ENCODE measurements at places on chromosomes 5 and 9.

GRCh38 chr5:407801-408268 is 35.1 kb upstream of the EXOC3 start:
- DNase-seq, result no peak

DNA sequence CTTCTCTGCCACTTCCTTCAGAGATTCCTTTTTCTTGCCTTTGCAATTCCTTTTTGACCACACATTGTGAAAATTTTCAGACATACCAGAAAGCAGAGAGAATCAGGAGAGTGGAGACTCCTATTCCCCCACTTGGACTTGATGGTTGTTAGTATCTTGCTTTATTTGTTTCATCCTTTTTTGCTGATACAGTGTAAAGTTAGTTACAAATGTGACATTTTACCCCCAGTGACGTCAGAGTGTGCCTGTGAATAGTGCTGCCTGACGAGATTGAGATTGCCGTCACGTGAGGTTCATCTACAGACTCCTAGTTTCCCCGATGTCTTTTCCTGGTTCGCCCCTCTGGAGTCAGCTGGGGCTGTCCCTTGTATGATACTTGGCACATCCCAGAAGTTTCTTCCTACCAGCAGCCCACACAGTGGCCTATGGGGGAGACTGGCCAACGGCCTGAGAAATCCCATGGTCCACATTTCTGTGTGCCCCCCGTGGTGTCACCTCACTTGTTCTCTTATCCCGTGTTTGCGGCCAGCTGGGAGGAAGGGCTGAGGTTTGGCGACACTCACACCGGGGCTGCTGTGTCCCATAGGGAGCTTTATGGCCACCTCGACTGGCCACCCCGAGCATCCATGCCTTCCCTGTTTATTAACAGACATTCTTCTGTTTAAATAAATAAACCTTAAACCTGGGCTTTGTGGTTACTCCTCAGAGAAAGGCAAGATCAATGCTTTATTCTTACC is 48.2 kb upstream of the CACNA1B start:
- DNase-seq, result no peak

GRCh38 chr5:73534011-73534644 is 31.3 kb downstream of the ANKRA2 start:
- no peak for DNase-seq

DNA sequence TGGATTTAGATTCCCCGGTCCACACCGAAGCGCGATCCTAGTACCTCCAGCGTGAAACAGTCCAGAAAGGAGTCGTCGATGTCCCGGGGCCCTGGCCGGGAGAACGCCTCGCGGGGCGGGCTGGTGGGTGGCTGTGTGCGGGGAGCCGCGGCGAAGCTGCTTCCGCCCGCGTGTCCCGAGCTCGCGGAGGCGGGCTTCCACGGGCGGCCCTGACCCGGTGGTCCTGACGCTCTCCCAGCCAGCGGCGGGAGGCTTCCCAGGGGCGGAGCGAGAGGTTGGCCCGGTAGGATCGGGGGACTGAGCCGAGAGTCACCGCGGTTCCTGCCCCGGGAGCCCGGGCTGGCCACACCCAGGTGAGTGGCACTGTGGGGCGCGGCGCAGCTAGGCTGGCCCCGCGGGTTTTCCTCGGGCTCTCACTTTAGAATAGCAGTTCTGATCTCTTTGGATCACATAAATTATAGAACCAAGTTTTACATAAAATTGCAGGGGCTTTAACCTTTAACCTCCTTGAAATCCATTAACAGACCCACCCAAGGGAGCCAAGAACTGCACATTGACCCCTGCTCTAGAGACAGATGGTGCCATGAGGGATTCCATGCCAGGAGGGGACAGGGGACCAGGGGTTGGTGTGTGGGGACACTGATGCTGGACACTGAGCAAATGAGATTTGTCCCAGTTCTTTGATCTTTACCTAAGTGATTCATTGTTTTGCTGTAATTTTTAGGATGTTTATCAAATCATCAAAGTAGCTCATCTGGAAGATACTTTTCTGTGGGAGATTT is 29.2 kb upstream of the IL31RA start:
- peak; percentile 4 for DNase-seq

- no peak for DNase-seq
These were observed 82.7 kb downstream of the EGFLAM start for GRCh38 chr5:38341056-38341455.

DNA sequence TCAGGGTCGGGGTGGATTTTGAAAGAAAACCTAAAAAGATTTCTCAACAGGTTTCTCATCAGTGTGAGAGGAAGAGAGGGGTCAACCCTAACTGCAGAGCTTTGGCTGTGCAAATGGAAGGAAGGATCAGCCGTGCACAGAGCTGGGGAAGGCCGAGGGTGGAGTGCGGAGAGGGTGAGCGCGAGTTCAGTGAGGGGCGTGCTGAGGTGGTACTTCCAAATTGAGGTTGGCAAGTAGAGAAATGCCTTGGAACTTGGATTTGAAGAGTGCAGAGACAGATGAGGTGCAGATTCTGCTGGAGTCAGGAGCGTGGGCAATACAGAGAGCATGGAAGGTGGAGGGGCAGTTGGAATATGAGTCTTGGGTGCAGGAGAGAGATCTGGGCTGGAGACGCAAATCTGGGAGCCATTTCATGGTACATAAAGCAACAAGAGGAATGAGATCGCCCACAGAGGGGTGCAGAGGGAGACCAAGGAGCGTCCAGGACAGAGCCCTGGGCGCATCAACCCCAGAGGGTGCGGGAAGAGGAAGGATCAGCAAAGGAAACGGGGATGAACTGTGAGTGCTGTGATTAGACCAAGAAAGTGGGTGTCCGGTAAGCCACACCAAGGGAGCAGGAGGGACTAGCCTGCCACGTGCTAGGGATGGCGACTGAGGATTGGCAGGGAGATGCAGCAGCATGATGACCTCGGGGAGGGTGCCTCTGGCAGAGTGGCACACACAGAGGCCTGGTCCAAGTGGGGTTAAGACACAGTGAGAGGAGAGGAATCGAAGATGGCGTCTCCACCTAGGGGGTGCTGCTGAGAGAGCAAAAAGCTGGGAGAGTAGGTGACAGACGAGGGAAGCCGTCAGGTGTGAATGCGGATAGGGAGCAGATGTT is 105.8 kb downstream of the ADAMTS2 start:
- no peak for DNase-seq

- DNase-seq, result no peak
These were observed 291.1 kb upstream of the TUT7 start for GRCh38 chr9:86645303-86645702.

DNA sequence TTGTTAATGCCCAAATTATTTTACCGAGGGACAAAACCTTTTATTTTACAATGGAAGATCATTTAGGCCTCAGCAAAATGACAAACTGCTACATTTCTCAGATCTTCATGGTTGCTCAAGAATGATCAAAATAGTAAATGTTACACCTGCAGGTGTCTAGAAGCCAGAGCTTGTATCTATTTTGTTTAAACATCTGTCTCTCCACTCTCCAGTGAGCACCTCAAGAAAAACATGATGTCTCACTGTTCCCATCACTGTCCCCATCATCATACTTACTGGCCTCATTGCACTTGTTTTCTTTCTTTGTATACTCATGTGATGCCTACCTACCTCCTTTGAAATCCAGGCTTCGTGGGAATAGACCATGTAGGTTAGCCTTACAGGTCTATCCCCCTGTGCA is 149.6 kb downstream of the TTLL11 start:
- DNase-seq, result no peak

DNA sequence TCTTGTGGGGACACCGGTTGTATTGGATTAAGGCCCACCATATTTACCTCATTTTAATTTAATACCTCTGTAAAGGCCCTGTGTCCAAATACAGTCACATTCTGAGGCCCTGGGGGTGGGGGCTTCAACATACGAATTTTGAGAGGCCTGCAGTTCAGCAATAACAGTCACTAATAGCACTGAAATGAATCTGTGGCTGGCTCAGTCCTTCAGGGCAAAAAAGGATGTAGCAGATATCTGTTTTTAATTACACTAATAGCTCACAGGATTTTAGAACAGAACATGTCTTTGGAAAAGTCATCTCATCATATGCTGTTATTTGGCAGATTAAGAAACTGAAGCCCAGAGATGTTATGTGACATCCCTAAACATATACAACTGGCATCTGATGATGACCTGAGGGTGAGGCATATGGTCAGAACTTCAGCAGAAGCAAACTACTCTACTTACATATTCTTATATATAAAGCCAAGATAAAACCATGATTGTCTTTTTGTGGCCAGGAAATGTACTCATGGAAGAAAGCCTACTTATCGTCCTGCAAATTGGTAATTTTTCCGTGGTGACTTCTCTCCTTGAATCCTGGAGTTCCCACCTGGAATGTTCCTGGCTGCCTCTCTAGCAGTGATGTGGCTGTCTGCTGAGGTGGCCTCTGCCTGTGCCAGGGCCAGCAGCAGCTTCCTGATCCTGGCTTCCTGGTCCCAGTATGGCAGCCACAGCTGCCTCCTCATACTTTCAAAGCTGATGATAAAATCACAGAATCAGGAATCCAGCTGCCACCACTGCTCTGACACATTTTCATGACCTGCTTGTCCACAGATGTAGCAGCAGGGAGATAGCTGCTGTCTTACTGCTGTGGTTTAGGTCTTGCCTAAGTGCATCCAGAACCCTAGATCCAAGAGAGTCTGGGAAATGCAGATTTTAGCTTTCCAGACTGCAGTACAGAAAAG is 72.1 kb upstream of the ANKRD55 start:
- DNase-seq, result no peak

DNA sequence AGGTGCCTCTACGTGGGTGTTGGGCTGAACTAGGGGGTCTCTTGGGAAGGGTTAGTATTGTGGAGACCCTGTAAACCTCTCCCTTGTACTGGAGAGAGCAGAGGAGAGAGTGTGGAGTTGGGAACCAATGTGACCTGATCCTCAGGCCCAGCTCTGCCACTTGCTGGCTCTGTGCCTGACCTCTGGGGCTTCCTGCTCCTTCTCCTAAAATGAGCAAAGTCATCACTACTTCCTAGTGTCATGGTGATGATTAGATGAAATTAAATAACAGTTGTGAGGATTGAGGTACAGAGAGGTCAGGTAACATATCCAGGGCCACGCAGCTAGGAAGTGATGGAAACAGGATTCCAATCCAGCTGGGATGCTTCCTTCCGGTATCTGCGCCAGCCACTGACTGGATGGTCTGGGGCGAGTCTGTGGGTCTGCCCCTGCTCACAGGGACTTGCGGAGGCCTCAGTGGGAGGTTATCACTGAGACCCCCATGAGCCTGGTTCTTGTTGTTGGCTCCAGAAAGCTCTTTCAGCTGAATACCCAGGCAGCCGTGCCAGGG is 9.2 kb downstream of the GALNT10 start:
- no peak for DNase-seq

- DNase-seq, result no peak
These were observed 39.8 kb downstream of the CYSTM1 start for GRCh38 chr5:140214831-140215230.

GRCh38 chr5:167771571-167771970 is 519.9 kb upstream of the WWC1 start:
- DNase-seq, result no peak

- no peak for DNase-seq
These were observed 181.4 kb downstream of the FGF18 start for GRCh38 chr5:171600741-171601265.

- no peak for DNase-seq
These were observed 7.3 kb upstream of the NR4A3 start for GRCh38 chr9:99814359-99814758.

DNA sequence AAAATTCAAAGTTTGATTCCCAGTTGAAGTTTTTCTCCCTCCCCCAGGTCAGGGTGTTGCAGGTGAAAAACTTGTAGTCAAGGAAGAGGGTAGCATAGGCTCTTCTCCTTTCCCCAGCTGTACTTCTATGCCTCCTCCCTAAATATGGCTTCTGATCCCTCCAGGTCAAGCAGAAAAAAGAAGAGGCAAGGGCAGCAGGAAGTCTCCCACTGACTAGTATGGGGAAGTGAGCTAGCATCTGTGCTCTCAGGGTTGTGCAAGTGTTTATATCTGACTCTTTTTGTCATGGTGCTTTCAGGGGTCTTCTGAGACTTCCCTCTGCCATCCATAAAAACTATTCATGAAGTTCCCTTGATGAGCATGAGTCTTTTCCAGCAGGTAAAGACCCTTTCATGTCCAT is 76.0 kb downstream of the ATPSCKMT start:
- DNase-seq, result no peak

- DNase-seq, result no peak
These were observed 14.3 kb downstream of the GPX3 start for GRCh38 chr5:151034422-151035379.

DNA sequence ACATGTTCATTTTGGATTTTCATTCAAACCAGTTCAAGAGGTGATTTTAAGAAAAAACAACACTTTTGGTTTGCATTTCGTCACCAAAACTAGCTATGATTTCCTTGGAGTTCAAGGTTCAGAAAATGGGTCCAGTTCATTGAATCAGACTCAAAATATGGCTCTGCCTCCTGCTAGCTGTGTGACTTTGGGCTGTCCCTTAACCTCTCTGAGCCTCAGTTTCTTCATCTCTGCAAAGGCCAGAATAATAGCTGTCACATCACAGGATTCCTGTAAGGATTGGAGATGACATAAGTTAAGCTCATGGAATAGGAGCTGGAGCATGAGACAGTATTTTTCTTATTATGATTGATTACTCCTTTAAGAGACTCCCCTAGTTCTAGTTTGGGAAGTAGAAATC is 147.8 kb upstream of the SMIM23 start:
- no peak for DNase-seq

GRCh38 chr9:16727452-16728136 is 142.9 kb downstream of the BNC2 start:
- DNase-seq, result no peak

GRCh38 chr5:147966326-147966725 is 60.0 kb upstream of the C5orf46 start:
- no peak for DNase-seq

- DNase-seq, result no peak
These were observed 140.5 kb upstream of the ACOT12 start for GRCh38 chr5:81534441-81534840.

DNA sequence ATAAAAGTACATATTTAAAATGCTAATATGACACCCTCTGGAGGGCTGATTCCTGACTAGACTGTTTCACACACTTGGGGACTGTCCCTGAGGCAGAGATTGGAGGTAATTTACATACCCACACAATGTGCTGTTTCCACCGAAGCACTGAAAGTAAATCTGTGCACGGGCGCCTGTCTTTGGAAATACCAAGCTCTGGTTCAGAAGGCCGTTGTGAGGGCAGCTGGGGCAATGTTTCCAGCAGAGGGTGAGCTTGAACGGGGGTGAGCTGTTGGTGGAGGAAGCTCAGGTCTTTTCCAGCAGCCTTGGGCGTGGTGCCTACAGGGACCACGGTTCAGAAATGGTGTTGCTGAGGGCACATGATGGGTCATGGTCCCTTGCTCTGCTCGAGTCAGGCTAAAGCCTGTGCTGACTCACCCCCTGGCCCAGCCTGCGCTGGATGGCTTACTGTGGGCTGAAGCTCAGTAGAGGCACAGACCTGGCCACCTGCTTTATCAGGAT is 25.8 kb upstream of the HMCN2 start:
- no peak for DNase-seq

Measured in CD4-positive, alpha-beta memory T cell (primary cell).